ENCODE measurements at places on chromosomes 7 and 10.

- no peak for DNase-seq
These were observed 27.1 kb upstream of the DNMBP start for GRCh38 chr10:100036850-100037249.

GRCh38 chr7:94048755-94049154 is 44.6 kb upstream of the BET1 start:
- no peak for DNase-seq

DNA sequence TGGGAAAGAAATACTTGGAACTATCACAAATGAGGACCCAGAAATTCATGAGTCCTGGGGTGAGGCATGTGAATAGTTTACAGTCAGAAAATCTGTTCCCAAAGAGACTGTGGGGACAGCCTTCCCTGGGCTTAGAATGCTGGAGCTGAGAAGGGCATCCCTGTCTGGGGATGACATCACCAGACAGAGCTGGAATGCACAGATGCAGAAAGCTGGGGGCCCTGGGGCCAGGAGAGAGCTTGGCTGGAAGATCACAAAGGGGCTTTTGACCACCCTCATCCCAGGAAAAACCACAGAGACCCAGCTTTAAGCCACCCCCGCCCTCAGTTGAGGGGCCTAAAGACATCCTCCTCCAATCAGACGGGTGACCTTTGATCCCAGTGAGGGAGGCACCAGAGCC is 264.5 kb downstream of the PLXNA4 start:
- no peak for DNase-seq

- DNase-seq, result no peak
These were observed 216.1 kb downstream of the GLRX3 start for GRCh38 chr10:130352291-130352645.

- DNase-seq, result no peak
These were observed 61.6 kb downstream of the PDZD8 start for GRCh38 chr10:117313641-117314040.

DNA sequence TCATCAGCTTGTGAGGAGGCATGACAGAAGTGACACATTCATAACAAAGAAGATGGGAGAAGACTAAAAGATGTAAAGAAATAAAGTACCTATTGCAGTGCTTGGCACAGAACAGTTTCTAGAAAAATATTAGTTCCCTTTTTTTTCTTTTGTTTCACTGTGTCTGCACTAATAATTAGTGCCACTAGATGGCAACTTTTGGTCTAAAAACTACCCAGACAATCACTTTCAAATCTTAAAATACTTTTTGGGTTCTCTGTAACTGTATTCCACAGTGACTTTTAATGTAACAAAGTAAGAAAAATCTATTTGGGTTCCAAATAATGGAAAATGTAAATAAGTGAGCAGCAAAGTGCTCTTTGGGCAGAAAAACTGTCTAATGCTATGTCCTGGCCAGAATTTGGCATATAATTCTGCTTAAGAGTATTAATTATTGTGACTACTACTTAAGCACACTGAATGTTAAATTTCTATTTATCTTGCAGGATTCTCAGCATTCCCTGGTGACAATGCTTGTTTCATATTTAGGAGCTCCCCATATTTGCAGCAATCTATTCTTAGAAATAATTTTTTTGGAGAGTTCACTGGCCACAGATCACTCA is 134.8 kb upstream of the KIF5B start:
- peak; percentile 50 for DNase-seq

DNA sequence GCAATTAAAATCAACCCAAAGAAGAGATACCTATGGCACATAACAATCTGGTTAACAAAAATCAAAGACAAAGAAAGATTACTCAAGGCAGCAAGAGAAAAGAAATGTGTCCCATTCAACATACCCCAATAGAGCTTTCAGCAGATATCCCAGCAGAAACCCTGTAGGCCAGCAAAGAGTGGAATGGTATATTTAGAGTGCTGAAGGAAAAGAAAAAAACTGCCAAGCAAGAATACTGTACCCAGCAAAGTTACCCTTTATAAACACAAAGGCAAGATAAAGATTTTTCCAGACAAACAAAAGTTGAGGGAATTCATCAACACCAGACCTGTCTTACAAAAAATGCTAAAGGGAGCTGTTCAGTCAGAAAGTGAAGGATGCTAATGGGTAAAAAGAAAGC is 131.6 kb downstream of the TPST1 start:
- no peak for DNase-seq

GRCh38 chr10:67539312-67539711 is 156.7 kb downstream of the CTNNA3 start:
- DNase-seq, result no peak

- DNase-seq, result no peak
These were observed 177.9 kb downstream of the RPS24 start for GRCh38 chr10:78211561-78212051.

GRCh38 chr10:95655571-95656290 is 780 bp downstream of the ALDH18A1 start:
- DNase-seq, result no peak

- no peak for DNase-seq
These were observed 177.7 kb upstream of the ADO start for GRCh38 chr10:62626817-62627216.

GRCh38 chr7:158783595-158783994 is 45.7 kb downstream of the ESYT2 start:
- DNase-seq, result no peak

GRCh38 chr10:110222641-110223297 is 15.4 kb downstream of the MXI1 start:
- DNase-seq, result peak; percentile 68

DNA sequence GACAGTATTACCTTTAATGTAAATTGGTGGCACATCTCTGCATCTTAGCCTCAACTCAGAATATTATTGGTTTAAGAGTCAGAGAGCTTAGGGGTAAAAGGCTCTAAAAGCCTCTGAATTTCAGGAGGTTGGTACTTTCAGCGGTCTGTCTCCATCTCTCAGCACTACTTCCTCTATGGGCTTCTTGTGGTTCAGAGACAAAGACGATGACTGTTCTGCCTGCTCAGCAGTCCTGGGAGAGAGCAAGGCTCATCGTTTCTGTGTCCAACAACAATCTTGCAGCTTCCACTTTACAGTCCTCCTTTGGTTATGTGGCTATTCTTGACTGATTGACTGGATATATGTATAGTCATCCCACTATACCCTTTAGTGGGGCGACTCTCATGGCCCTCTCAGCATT is 394.7 kb downstream of the AUTS2 start:
- no peak for DNase-seq

- no peak for DNase-seq
These were observed 43.0 kb upstream of the GRM3 start for GRCh38 chr7:86600506-86601290.

- no peak for DNase-seq
These were observed 23.6 kb downstream of the MKI67 start for GRCh38 chr10:128102480-128103228.

DNA sequence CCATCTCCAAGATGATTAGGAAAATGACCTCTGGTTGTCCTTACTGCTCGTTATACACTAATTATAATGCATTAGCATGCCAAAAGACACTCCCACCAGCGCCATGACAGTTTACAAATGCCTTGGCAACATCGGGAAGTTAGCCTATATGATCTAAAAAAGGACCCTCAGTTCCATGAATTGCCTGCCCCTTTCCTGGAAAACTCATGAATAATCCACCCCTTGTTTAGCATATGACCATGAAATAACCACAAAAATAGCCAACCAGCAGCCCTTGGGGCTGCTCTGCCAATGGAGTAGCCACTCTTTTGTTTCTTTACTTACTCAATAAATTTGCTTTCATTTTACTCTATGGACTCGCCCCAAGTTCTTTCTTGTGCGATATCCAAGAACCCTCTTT is 41.6 kb upstream of the KCNMA1 start:
- DNase-seq, result no peak

DNA sequence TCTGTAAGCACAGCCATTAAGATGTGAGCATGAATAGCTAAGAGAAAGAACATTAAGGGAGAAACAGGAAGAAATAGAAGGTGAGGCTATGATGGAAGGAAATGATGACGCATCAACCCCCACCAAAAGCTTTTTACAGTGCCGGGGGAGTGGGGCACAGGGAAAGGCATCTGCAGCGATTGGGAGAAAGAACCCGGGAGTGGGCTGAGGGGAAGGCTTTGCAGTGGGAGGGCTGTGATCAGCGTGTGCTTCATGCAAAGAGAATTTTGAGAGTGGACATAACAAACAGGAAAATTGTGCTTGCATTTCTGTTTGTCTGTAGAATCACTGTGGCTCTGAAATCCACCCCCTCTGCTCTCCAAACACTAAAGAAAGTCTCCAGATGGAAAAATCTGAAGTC is 250.8 kb downstream of the KCNMA1 start:
- no peak for DNase-seq

- DNase-seq, result no peak
These were observed 49.3 kb upstream of the KMT2E start for GRCh38 chr7:104964626-104965236.

GRCh38 chr7:47095946-47096345 is 486.0 kb downstream of the TNS3 start:
- DNase-seq, result no peak

GRCh38 chr10:8586504-8586903 is 532.0 kb downstream of the GATA3 start:
- no peak for DNase-seq

DNA sequence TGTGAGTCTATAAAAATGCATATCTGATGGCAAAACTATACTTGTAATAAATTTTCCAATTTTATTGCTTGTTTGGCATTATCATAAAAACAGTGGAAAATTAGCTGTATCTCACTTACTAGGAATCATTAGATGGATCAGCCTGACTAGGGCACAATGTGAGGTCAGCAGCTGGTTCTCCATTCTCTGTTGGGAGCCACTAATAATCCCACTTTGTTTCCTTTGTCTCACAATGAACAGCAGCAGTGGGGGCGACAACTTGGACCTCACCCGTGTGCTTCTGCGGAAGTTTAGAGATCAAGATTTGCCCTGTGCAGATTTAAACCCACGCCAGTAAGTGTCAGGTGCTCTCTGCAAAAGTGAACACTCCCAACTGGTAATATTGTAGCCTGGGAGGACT is 295.5 kb downstream of the ABCA13 start:
- DNase-seq, result no peak

- no peak for DNase-seq
These were observed 12.1 kb upstream of the GRIFIN start for GRCh38 chr7:2488272-2488645.

- DNase-seq, result no peak
These were observed 2.6 kb downstream of the SCART1 start for GRCh38 chr10:133456041-133456951.

GRCh38 chr10:51007781-51008180 is 66.5 kb upstream of the PRKG1 start:
- no peak for DNase-seq

DNA sequence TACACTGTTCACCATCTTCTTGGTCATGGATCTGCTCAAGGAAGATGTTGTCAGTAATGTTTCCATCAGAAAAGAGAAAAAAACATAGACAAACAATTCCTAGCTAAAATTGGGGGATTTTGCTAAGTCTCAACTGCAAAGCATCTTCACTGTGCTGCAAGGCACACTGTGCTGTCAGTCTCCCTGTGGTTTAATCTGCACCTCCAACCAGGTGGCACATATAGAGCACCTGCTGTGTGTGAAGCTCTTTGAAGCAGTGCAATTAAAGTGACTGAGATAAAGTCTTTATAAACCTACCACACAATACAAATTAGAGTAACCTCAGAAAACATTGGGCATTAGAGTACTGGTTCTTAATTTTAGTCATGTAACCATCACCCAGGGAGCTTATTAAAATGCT is 6.3 kb downstream of the NRAP start:
- DNase-seq, result no peak

DNA sequence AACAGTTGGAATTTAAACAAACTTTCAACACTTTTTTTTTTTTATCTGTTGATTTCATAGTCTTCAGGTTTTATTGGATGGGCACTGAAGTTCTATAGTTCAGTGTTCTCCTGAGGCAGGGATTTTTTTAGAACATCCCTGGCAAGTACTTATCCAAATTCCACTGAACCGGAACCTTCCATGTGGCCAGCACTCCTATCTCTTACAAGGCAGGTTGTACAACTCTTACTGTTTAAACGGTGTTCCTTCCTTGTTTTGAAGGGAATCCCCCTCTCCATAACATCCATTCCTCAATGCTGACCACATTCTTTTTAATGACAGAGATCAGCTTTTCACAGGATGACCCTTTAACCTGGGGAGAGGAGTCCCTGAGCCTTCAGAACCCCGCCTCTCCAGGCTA is 238.9 kb upstream of the CTBP2 start:
- no peak for DNase-seq

DNA sequence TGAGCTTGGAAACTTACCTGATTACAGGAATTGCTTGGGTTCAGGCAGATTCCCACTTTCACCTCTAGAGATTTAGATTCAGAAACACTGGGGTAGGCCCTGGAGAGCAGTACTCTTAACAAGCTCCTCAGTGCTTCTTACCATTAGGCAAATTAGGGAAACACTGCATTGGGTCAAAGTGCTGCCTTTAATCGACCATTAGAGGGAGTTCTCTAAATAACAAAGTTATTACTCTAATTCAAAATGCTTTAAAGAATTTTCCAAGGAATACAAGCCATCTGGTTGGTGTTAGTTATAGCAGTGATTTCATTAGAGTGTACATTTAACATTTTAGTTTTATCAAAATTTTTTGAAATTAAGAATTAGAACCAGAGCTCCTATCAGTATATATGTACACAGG is 324.5 kb downstream of the GFRA1 start:
- no peak for DNase-seq

DNA sequence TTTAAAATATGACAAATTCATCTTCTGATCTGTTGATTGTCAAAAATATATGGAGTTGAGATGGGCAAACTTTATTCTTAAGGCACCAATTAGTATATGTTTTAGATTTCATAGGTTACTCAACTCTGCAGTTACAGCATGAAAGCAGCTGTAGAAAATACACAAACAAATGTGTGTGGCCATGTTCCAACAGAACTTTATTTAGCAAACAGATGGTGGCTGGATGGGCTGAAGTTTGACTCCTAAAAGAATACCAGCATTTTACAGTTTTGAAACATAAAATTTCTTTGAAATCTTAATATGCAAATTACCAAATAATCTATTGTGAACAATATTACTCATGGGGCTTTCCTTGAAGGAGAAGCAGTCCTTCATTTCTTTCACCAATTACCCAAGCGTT is 1206.0 kb upstream of the LRRTM3 start:
- no peak for DNase-seq

- no peak for DNase-seq
These were observed 450.6 kb downstream of the DNAJB9 start for GRCh38 chr7:109020251-109020650.

- no peak for DNase-seq
These were observed 828.8 kb upstream of the MBL2 start for GRCh38 chr10:53601260-53601875.

DNA sequence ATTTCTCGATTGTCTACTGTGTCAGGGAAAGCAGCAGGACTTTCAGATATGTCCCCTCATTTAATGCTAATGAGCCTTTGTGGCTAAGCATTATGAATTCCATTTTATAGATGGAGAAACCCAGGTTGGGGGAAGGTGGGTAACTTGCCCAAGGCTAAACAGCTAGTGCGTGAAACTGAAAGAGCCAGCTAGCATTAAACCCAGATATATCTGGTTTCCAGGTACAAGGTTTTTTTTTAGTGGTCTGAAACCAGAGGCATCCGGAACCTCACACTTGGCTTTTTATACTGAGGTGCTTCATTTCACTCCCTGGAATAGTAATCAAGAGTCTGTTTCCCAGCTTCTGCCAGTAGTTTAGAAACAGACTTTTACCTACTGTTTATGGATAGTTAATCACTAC is 694.8 kb downstream of the PHTF2 start:
- no peak for DNase-seq

All from hematopoietic multipotent progenitor cell treated with erythropoietin and hydrocortisone succinate and interleukin-3 and kit ligand, for 17 days (in vitro differentiated cells).